ENCODE measurements at places on chromosomes 6 and 20.

DNA sequence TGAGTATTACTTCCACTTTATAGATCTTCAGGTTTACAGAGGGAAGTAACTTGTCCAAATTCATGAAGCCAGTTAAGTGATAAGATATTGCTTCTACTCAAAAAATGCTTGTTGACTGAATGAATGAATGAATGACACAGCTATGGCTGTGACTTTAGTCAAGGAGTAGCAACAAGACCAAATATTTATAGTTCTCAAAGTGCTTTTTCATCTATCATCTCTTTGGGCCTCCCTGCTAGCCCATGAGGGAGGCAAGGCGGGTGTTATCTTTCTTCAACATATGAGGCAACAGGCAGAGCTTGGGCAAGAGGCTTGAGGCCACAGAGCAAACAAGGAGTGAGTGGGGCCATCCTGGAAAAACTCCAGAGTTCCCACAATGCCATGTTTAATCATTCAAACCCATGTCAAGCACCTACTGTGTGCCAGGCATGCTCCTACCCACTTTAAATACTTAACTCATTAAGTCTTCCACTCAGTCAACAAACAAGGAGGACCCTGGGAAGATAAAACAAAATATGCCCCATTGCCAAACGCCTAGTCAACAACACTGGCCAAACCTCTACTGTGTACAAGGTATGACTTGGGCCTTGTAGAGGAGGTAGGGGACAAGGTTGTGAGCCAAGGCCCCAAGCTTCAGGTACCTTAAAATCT, 15.9 kb downstream of the BCL2L1 start:
- DNase-seq: no peak

DNA sequence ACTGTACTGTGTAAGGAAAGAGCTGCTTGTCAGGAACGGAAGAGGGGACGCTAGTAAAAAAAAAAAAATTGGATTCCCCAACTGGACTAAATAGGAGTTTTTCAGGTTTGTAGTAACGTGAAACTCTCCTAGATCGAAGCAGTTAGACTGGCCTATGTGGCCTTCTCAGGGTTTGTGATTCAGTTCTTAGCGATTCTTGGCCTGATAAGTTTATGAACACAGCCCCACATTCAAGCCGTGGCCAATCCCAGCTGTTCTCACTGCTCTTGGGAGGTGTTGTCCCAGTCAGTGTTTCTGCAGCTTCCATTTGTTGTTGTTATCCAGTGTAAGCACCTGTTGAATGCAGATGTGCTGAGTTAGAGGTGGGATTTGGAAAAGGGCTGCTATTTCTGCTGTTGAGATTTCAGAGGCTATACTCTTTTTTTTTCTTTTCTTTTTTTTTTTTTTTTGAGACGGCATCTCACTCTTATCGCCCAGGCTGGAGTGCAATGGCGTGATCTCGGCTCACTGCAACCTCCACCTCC, 29.7 kb downstream of the TAF8 start:
- no peak for DNase-seq

GRCh38 chr20:3794701-3795420, 1.2 kb upstream of the CDC25B start:
- no peak for DNase-seq

DNA sequence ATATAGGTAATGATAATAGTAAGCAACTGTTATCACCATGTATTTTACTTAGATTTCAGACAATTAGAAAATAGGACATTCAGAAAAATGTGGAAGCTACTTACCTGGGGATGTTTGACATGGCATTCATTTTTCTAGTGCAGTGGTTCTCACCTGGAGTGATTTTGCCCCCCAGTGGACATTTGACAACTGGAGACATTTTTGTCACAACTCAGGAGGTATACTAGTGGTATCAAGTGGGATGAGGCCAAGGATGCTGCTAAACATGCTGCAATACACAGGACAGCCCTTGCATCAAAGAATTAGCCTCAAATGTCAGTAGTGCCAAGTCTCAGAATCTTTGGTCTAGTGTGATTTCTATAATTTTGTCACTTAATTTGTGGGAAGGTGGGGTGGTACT, 36.1 kb downstream of the NUS1 start:
- DNase-seq: no peak

DNA sequence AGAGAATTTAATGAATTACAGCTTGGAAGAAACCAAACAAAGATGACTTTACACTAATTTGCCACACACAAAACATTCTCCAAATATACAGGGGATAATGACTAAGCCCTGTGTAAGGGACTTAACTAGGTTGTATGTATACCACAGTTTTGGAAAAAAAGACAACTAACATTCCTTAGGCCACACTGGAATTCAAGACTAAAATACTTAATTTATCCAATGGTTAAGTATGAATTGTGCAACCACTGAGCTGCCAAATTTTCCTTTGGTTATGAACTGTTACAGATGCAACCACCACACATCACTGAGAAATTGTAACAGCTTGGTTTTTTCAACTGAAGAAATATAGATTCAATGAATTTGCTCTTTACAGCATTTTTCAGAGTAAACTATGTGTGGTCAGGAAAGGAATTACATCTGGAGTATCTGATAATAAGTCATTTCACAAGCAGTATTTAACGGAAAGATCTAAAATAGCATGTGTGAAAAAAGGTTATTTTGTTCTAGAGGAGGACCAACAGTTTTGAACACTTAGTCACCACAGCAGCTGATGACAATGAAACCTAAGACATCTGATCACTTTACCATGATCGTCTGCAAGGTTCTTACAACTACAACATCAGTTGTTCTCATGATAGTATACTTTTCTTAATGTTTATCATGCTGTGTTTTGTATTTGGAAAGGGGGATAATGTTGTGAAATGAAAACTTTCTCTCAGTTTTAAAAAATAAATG, 318.8 kb downstream of the BCKDHB start:
- peak; percentile 9 for DNase-seq

DNA sequence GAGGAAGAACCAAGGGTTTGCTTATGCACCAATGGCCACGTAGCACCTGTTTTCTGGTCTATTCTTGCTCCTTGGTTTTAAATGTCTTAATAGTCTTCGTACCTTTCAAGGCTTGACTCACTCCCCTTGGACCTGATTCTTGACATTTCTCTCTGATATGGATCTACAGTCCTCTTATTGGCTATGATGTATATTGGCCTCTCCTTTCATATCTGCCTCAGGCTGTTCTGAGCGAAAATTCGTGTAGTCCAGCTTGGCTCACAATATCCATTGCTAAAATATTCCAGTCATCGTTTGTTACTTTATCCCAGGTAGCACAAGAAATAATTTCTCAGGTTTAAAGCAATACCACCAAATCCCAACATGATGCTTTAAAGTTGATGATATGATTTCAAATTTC, 59.6 kb downstream of the MYB start:
- no peak for DNase-seq

GRCh38 chr6:127554435-127555006, 22.5 kb upstream of the C6orf58 start:
- peak; percentile 56 for DNase-seq

DNA sequence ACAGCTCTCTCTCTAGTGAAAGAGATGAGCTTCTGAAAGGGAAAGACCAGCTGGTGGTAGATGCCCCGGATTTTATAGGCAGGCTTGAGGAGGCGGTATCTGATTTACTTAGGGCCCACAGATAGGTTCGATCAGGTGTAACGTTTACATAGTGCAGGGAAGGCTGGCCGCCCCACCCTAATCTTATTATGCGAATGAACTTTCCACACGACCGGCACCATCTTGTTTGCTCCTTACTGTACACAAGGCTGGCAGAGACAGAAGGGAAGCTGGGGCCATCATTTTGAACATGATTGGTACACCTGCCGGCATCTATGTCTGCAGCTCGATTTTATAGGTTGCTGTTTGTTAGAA, 212.0 kb upstream of the JARID2 start:
- DNase-seq: no peak

DNA sequence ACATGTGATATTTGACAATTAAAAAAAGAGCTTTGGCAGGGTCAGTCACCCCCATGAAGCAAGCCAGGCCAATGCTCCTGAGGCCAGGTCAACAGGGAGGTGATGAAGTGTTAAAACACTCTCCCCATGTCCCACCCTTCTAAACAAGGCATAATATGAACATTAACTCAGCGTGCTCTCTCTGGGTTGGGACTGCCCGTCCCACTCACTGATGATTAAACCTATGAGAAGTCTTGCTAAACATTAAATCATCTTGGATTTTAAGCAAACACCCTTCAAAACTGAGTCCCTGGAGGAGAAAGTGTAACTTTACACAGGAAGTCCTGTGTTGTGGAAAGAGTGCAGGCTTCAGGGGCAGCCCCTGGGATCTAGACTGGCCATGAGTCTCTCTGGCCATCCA, 558.5 kb downstream of the CD83 start:
- DNase-seq: no peak

DNA sequence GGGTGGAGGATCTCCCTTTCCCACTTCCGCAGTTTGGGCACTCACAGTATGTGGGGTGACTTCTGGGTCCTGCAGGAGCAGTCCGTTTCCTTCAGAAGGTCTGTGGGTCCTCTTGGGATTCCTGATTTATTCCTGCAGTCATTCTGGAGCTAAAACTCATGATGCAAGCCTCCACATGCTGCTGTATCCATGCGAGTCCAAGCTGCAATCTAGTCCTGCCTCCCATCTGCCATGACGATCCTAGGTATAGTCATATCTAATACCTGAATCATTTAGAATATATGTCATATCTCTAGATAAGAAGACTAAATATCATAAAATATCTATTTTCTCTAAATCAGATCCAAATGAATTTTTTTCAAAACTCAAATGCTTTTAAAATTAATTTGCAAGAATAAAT, 103.4 kb upstream of the AHI1 start:
- no peak for DNase-seq

DNA sequence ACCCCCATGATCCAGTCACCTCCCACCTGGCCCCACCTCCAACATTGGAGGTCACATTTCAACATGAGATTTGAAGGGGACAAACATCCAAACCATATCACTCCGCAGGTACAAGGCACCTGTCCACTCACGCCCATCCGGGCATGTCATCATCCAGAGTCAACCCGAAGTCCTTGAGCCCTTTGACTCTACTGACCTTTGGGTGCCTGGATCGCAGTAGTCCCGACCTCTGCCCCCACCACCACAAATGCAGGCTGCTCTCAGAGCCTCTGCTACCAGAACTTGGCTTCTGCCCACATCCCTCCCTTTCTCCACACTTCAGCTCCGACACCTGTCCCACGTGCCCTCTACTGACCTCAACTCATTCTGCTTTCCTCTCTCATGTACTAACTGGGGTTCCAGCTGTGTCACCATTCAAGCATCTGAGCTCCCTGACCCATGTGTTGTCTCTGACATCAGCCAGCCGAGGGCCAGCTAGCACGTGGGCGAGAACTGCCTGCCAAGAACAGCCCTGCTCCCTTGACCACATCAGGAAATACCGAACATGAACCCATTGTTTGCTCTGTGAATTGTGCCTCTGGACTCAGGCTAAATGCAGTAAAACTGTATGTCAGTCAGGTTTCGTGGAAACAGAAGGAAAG, 498.3 kb upstream of the SULF2 start:
- peak; percentile 88 for DNase-seq

GRCh38 chr20:3727401-3728021, 5.0 kb upstream of the HSPA12B start:
- no peak for DNase-seq

GRCh38 chr6:39849764-39850163, 57.6 kb downstream of the DAAM2 start:
- DNase-seq: no peak

DNA sequence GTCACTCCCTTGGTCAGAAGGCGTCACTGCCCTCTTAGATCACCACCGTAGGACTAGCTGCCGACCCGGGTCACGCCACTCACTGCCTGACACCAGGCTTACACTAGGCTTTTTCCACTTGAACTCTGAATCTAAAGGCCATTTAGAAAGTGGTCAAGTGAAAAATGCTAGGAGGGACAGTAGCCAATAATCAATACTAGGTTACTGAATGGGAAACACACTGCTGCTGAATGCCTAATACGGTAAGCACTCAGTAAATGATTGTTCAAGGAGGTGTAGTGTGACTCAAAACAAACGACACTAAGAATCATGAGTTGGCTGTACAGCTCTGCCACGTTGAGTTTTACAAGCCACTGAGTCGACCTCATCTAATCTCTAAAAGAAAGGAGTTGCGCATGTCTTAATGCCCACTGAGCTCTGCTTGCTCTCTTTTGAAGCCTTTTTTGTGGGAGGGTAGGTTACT, 760 bp upstream of the IBTK start:
- DNase-seq: no peak

- no peak for DNase-seq
These were observed 375.5 kb downstream of the PKHD1 start for GRCh38 chr6:51711876-51712275.

- DNase-seq: peak; percentile 44
These were observed 219.8 kb upstream of the ARID1B start for GRCh38 chr6:156557251-156557910.

- no peak for DNase-seq
These were observed 63.0 kb upstream of the INSM1 start for GRCh38 chr20:20304942-20305341.

GRCh38 chr6:41657131-41658094, 19.1 kb downstream of the MDFI start:
- no peak for DNase-seq

DNA sequence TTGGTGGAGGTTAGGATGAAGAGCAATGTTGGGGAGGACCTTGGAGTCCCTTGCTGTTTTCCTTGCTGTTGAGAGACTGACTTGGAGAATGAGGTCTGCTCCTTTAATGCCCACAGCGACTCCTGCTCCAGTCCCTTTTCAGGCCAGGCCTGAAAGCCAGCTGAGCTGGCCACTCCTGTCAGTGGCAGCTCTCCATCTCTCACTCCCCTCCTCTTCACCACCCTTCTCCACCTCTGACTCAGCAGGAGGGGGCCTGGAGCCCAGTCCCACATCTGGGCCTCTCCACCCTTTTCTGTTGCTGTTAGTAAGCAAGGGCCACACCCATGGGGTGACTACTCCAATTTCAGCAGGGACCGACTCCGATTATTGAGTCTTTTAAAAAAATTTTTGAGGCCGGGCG, 2.2 kb downstream of the SNX21 start:
- peak; percentile 57 for DNase-seq

DNA sequence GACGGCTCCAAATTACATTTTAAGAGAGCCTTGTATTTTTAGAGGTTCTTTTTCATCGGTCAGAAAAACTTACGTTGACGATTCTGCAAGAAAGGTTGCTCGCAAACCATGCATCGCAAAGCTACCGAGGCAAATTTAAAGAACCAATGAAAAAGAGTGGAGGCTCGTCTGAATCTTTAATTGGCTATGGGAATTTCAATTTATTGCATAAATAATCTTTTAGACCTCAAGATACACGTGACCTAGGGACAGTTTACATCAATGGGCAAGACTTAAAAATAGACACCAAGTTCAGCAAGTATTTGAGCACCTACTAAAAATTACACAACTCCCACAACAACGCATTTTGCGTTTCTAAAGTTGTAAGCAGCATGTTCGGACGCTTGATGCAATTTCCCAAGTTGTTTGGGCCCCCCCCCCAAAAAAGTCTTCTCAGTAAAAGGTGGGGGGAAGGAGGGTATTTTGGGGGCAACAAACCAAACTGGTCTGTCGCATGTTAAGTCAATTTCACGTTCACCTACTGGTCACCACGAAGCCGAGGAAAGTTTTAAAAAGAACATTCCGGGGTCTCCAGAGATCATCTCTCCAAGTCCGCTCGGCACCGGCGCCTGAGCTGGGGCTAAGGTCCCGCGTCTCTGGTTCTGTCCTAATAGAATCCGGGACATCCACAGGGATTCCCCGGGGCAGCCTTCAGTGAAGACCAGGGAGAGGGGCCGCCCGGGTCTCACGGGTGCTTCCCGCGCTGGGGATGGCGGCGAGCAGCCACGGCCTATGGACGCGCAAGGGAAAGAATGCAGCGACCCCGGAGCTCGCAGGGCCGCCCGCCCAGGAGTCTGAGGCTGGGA, 851 bp downstream of the SNX5 start:
- DNase-seq: no peak

All from urothelium cell line (cell line).